ENCODE measurements at places on chromosomes 13 and 19.

DNA sequence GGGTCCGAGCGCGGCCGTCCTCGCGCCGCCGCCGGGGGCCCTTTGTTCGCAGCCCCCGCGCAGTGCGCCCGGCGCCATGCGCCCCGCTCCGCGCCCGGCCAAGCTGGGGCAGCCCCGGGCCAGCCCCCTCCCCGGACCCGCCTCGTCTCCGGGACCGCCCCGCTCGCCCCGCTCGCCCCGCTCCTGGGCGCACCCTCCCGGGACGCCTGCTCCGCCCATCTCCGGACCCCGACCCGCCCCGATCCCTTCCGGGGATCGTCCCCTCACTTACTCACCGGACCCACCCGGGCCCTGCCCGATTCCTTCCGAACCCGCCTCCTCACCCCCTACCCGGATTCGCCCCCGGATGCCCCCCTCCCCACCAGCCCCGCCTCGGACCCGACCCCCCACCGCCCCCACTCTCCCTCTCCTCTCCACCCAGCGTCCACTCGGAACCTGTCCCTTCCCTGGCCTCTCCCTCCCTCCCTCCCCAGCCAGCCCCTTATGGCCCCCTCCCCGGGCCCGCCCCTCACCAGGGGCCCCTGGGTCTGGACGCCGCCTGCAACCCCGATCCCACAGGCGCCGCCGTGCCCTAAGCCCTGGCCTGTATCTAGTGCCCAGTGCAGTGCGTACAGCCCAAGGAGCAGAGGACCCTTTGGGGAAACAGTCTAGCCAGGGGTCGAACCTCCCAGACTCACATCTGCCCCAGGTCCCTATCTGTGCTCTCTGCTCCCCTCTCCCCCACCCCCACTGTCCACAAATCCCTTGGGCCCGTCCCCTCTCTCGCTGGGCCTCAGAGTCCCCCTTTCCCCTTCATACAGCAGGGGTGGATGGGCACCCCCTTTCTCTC is at the start of gene CPAMD8:
CPAMD8 (minus strand) TSS at position 105 of the 829 bp plus-strand sequence. CDS start 168 bp downstream, outside the sequence.
- no peak for DNase-seq

GRCh38 chr13:76790526-76790925 is 95.7 kb downstream of the KCTD12 start:
- DNase-seq: no peak

DNA sequence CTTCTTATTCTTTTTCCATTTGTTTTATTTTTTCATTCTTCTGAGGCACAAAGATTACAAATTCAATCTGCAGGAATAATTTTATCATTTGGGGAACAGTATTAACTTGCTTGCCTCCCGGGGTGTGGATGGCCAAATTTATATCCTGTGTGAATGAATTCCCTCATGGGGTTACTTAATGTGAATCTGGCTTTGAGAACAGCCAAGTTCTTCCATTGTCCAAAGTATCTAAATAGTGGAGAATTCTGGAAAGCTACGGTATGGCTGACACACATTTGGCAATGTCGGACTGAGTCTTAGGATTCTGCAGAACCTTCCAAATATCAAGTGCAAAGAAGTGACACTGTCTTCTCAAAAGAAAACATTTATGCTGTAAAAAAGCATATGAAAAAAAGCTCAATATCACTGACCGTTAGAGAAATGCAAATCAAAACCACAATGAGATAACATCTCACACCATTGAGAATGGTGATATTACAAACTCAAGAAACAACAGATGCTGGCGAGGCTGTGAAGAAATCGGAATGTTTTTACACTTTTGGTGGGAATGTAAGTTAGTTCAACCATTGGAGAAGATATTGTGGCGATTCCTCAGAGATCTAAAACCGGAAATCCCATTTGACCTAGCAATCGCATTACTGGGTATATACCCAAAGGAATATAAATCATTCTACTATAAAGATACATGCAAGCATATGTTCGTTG is 620.2 kb downstream of the EFNB2 start:
- no peak for DNase-seq

GRCh38 chr13:78826936-78827335 is 168.0 kb upstream of the OBI1 start:
- DNase-seq: no peak

DNA sequence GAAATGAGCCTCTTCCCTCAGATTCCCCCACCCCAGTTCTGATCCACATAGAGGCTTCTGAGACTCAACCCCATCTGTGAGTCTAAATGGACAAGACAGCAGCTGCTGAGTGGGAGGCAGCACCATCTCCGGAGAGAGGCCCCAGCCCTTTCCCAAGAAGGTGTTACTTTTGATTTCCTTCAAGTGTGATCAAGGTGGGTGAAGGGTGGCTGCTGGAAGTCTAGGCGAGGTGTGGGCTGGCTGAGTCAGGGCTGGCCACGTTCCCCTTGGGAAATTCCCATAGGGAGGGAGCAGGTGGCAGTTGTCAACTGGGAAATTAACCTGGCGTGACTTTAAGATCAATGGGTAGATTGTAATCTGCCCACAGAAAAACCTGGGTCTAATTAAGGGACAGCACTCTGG is 148.0 kb downstream of the FOXO1 start:
- DNase-seq: no peak

GRCh38 chr19:28485292-28485691 is 727.7 kb downstream of the UQCRFS1 start:
- no peak for DNase-seq

DNA sequence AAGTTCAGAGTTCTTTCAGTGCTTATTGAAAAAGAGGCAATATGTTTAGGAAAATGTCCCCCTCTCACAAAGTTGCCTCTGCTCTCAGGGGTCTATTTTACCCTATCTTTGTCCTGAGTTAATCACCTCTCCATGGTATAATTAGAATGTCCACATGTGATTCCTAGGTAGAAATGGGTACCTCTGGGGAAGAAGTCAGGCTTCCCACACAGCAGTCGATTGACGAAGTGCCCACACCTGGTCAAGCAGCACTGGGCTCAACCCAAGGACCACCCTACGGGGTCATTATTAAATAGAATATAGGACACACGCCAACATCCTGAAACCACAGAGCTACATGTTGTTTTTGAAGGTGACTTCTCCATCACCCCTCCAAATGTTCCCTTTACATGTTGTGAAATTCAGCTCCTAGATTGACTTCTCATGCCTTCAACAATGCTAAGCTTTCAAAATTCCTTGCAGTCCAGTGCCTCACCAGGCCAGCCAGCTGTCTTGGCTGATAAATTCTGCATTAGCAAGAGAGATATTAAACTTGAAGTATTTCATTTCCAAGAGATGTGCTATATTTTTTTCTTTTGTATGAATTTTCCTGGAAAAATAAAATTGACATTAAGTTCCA is 43.6 kb upstream of the FAM124A start:
- no peak for DNase-seq

- no peak for DNase-seq
These were observed 28.5 kb downstream of the GARRE1 start for GRCh38 chr19:34282611-34283519.

DNA sequence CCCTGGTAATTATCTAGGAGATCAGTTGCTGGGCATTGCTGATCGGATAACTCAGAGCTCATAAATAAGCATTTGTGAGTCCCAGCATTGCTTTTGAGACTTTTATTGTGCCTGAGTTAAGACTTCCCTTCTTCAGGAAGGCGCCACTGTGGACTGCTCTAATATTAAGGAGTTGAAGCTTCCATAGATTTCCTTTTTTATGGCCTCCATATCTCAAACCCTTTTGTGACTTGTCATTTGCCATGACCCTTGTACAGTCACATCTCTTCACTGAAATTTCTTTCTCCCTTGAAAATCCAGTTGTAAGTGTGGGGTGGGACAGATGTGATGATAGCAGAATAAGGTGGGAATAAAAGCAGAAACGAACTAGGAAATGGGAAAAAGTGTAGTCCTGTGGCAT is 6.3 kb downstream of the TM9SF2 start:
- no peak for DNase-seq

DNA sequence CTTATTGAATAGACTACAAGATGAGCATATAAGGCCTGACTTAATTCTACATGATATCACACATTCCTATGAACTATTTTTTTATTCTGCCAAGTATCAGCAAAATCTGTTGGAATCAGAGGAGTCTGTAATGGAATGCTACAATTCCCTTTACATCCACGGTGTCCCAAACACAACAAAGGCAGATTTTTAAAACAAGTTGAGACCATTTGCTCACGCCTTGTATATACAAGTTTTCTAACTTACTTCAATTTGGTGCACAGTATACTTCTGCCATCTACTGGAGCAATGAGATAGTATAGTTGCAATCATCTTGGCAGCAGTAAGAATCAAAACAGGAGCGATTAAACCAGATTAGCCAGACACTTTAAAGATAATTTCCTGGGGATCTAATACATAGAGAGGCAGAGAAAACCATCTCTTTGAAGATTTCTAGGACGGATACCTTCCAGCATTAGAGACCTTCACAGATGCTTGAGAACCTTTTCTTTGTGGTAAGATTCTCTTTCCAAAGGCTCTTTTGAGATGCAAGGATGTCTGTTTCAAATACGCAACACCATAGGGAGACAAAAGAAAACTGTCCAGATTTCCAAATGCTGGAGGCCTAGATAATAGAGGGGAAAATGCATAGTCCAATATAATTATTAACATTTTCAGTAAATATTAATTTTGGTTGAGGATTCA is 302.0 kb upstream of the MIR17HG start:
- no peak for DNase-seq

DNA sequence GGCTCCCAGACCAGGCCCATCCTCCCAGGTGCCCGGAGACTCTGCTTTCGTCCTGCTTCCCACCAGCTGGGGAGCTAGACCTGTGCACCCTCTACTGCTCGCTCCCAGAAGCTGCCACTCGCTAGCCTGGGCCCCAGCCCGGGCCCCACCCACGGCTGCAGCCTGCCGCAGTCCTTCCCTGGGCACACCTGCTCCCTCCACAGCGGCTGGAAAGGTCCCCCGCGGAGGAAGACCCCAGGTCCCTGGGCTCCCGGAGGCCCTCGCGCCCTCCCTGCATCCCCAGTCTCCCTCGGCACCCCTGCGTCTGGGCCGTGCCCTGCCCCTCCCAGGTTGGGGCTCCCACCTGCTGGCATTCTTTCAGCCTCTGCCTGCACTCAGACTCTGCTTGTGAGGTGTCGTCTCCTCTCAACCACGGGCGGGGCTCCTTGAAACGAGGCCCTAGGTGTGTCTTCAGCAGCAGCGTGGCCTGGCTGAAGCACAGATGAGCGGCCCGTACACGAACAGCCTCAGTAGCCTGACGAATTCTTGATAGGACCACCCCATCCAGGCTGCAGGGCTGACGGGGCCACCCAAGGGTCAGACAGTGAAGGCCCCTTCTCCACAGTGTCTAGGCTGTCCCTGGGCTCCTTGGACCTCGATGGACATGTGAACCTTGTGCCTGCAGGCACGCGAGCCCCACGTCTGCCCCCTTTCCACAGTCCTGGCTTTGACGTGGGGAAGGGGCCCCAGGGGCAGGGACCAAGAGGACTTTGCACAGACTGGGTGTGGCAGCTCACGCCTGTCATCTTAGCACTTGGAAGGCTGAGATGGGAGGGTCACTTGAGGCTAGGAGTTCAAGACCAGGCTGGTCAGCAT is 27.9 kb downstream of the DOT1L start:
- no peak for DNase-seq

DNA sequence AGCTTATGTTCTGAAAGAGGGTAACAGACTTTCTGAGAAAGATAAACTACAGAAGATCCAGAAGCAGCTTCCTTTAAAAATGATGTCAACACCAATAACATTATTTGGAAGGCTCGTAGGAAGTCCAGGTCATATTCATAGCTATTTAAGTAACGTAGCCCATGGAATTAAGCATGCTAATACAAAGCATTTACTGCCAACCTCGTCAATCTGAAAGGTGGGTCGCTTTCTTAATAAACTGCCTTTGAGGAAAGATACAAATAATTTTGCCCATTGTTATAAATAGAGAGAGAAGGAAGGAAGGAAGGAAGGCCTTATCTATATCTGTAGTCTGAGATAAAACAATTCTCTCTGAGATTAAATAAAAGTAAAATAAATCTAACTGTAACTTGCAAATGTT is 80.3 kb downstream of the STARD13 start:
- DNase-seq: no peak

- DNase-seq: no peak
These were observed 11.9 kb downstream of the ZNF558 start for GRCh38 chr19:8820234-8820633.

- DNase-seq: no peak
These were observed 23.1 kb upstream of the CXCL17 start for GRCh38 chr19:42465827-42466280.

DNA sequence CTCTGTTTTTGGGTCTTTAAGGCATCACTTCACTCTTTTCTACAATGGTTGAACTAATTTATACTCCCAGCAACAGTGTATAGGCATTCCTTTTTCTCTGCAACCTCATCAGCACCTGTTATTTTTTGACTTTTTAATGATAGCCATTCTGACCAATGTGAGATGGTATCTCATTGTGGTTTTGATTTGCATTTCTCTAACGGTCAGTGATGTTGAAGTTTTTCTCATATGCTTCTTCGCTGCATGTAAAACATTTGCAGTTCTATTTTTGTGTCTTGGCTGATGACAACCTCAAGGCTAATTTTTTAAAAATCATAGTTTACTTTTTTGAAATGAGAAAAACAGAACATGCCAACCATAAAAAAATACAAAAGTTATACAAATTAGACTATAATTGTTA is 258.2 kb upstream of the EDNRB start:
- no peak for DNase-seq

GRCh38 chr19:55197528-55197927 is 11.8 kb downstream of the PTPRH start:
- no peak for DNase-seq
